ENCODE measurements at places on chromosomes 7 and 10.

DNA sequence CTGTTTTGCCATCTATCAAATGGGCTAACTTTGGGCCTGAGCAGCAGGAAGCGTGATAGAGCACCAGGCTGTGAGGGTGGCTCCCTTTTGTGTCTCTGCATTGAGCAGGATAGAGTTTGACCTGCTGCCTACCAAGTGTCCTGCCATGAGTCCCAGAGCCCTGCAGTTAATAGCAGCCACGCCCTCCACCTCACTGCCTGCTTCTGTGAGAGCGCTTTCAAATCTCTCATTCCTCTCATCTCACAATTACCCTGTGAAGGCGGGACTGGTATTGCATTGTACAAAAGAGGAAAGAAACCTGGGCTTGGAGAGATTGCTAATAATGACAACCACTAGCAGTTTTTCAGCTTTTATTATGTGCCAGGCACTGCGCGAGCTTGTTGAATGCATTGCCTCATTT lies 39.9 kb downstream of the UNC5B start:
- no peak for DNase-seq

DNA sequence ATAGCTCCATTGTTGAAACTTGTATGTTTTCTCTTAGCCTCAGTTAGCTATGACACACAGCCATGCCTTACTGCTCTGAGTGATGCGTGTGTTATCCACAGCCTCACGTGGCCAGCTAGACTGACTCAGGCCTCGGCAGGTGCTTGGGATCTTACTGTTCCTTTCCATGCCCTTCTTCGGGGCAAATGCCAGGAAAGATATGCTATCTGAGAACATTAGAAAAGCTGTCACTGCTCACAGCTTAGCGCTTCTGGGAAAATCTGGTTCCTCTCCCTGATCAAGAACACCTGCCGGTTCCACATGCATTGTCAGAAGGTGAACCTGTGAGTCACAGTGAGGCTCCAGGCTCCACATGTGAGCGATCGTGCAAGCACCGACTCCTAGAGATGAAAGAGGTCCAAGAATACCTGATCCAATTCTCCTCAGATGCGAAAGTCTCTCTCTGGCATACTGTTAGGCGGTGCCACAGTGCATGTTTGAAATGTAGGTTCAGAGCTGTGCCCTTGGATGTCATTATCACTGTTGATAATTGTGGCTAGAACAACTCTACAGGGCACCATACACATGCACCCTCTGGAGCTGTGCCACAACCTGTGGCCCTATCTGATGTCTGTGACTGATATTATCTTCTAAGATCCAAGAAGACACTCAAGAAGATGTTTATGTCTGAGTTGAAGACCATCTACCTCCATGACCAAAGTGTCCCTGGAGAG lies 247.8 kb upstream of the IGFBP3 start:
- DNase-seq: no peak

GRCh38 chr7:151367284-151367683 lies 25.7 kb downstream of the NUB1 start:
- DNase-seq: no peak

DNA sequence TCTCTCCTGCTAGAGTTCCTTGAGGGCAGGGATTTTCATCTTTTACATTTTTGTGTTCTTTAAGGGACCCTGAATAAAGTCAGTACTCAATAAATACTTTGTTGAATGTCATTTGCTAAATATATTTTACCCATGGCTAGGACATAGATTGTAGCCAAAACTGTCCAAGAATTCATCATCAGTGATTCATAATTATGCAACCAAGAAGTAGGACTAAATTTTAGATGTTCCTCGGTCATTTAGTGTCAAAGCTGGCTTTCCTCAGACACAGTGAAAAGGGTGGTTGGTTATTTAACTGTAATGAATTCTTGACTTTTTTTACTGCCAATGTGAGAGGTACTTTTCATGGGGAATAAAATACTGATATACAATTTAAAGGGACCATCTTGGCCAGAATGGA lies 3.3 kb downstream of the NUDT13 start:
- DNase-seq: no peak

DNA sequence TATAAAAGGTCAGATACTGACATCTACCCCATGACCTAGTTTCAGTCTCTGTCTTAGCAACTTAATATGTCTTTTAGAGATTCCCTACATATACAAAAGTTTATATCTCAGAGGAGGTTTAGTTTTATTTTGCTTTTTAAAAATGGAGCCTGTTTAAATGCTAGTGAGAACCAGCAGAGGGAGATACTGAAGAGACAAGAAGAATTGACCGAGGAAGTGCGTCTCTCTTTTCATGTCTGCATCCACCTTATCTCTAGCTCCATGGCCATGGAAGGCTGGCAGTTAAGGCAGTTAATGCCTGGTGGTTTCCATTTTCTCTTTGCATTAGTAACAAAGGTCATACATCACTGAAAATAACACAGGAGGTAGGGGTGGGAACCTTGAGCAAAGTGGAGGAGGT lies 10.7 kb downstream of the SUV39H2 start:
- no peak for DNase-seq

- no peak for DNase-seq
These were observed 64.7 kb upstream of the ANK3 start for GRCh38 chr10:60454336-60454735.

DNA sequence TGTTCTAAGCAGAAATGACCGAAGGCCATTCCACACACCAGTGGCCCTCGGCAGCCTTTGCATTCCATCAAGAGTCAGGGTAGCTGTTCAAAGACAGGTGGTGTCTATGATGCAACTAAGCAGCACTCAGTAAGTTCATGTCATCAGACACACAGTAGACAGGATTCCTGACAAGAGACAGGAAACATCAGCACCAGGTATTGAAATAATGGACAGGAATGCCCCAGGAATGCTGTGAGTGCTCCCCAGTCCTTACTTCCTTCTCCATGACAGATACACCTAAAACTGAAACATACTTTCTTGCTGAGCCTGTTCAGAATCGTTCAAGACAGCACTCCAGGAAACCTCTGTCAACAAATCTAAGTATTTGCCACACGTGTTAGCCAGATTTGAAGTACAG lies 204.4 kb downstream of the TPST1 start:
- no peak for DNase-seq

DNA sequence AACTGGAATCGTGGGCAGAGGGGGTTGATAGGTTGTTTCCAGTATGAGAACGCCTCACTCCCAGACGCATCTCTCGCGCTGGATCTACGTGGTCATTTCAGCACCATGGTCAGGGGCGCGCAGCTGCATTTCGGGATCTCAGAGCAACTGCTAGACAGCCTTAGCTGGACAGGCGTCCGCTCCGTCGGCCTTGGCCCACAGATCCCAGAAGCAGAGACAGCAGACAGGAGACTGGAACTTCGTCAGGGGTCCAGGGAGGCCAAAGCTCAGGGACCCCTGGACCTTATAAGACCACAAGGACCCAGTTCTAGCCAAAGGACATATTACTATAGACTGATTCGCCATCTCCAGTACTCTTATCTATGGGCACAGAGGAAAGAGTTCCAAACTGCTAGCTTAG lies 5.3 kb downstream of the NEUROG3 start:
- DNase-seq: no peak

GRCh38 chr10:69494626-69495558 lies 43.6 kb downstream of the TSPAN15 start:
- no peak for DNase-seq

- no peak for DNase-seq
These were observed 653.2 kb downstream of the TNS3 start for GRCh38 chr7:46928719-46929118.

DNA sequence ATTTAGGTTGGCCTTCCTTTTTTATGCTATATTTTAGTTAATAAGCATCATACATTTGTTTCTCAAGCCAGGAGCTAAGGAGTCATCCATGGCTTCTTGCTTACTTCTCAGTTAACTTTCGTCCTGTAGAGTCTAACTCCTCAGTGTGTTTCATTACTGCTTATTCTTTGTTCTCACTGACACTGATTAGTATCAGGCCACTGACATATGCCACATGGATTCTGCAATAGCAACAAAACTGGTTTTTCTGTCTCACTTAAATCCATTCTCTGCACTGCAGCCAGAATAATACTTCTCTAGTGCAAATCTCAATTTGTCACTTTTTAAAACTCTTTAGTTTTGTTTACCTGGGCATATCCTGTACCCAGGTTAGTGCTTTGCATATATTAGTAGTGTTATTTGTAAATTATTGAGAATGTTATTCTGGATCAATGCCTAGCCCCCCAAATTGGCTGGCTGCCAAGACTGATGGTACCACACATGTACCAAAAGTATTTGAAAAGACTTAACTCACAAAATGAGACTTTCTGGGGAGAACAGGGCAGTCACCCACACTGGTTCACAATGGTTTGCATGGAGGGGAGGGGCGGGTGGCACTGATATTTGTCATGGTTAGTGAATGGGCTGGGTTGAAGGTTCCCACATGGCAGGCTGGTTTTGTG lies 79.1 kb downstream of the CCSER2 start:
- no peak for DNase-seq

DNA sequence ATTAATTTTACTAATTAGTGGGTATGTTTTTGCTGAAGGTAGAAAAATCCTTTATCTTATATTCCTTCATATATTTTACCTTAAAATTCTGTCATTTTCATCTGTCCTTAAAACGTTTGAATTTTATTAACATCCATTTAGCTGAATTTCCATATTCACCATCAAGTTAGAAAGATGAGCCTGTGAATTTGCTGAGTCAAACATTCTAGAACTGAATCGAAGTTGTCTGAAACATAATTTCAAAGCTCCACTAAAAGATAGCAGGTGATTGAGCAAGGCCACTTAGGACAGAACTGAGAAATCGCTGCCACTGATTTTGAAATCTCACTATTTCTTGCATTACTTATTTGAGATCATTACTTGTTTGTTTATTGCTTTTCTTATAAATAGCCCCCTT lies 17.5 kb downstream of the HGF start:
- no peak for DNase-seq

- no peak for DNase-seq
These were observed 2.1 kb upstream of the ZNF117 start for GRCh38 chr7:64992971-64993370.

DNA sequence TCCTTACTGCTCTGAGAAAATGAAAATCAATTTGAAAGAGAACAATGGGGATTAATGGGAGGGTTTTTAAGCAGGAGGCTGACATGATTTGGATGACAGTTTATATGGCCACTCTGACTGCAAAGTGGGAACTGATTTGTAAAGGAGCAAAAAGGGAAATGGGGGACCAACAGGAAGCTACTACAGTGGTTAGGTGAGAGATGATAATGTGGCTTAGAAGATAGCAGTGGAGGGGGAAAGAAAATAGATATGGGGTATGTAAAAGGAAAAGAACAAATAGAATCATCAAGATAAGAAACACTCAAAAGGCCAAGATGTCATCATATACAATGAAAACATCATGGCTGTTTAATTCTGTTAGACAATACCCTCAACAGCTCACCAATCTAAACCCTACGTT lies 177.5 kb downstream of the ANK3 start:
- DNase-seq: no peak

DNA sequence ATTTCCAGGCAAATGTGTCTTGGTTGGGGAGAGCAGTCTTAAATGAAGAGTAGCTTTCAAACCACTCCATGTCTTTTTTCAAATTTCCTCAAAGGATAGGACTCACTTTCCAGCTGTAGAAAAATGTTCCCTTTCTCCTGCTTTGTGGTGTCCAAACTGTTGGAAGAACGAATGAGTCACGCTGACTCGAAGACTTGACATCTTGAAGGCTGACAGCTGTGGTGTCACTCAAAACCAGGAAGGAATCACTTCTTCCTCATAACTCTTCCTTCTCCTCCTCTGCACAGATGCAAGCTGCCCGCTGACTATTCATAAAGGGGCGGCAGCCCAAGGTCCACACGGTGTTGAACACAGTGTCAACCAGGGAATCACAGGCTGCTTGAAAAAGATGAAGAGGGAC lies 19.2 kb downstream of the PLA2G12B start:
- DNase-seq: no peak

- DNase-seq: no peak
These were observed 268.4 kb upstream of the SLC26A5 start for GRCh38 chr7:103714376-103714927.

DNA sequence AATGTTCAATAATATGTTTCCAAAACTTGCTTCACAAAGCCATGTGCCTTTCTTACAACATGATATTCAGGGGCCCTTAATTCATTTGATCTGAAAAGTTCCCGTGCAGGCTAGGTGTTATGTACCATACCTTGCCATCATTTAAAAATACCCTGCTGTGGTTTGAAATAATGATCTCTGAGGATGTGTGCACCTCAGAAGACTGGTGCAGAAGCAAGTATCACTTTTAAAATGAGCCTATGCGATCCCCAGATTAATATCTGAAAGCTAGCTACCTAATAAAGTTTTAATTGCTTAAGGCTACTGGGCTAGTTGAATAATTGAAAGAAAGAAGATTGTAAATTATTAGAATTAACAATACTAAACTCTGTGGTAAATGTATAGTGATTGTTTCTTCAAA lies 262.4 kb downstream of the CDK14 start:
- no peak for DNase-seq

DNA sequence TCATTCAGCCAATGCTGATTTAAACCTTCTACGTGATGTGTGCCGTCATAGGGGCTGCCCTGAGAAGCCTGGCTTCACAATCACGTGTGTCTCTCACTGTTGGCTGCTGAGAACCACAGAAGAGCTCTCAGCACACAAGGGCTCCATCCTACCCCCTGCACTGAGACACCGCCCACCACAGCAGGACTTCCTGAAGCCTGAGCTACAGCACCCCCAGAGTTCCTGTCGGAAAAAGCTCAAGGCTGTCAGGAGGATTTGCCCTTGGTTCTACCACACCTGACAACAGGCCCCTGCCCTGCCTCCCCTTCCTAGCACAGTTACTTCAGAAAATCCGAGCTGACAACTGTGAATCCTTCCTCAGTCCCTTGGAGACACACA lies 191.9 kb downstream of the MAD1L1 start:
- no peak for DNase-seq

- DNase-seq: no peak
These were observed 91.3 kb upstream of the ABI1 start for GRCh38 chr10:26952094-26952493.

- no peak for DNase-seq
These were observed 31.7 kb upstream of the FAM204A start for GRCh38 chr10:118373786-118374185.

DNA sequence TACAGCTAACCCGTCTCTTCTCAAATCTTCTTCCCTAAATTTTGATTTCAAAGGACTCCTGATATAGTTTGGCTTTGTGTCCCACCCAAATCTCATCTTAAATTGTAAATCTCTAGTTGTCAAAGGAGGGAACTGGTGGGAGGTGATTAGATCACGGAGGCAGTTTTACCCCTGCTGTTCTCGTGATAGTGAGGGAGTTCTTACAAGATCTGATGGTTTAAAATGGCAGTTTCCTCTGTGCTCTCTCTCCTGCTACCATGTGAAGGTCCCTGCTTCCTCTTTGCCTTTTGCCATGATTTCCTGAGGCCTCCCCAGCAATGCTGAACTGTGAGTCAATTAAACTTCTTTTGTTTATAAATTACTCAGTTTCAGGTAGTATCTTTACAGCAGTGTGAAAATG lies 269.3 kb downstream of the POLR1F start:
- DNase-seq: no peak

GRCh38 chr7:151349507-151349853 lies 7.9 kb downstream of the NUB1 start:
- DNase-seq: no peak

Measured in central memory CD4-positive, alpha-beta T cell (primary cell).